ENCODE measurements at places on chromosomes 13 and 19.

DNA sequence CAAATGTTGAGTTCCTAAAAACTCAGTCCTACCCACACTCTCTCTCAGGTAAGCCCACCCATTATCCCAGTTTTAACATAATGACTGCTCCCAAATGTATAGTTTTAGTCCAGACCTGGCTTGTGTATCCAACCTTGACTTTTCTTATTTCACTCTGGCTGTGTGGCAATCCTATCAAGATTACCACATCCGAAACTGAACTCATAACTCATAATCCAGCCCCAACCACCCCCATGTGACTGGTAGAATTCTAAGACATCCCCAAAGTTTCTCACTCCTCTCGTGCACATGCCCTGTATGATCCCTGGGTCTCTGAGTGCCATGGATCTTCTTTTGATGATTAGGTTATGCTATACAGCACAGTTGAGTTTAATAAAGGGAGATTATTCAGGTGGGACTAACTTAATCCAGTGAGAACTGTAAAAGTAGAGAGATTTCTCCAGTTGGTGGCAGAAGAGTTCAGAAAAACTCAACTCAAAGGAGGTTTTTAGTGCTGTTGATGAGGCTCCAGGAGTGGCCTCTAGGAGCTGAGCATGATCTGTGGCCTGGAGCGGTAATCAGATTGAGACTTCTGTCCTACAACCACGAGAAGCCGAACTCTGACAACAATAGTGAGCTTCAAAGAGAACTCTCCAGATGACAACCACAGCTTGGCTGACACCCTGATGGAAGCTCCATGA, 413.4 kb downstream of the ZNF536 start:
- no peak for DNase-seq

DNA sequence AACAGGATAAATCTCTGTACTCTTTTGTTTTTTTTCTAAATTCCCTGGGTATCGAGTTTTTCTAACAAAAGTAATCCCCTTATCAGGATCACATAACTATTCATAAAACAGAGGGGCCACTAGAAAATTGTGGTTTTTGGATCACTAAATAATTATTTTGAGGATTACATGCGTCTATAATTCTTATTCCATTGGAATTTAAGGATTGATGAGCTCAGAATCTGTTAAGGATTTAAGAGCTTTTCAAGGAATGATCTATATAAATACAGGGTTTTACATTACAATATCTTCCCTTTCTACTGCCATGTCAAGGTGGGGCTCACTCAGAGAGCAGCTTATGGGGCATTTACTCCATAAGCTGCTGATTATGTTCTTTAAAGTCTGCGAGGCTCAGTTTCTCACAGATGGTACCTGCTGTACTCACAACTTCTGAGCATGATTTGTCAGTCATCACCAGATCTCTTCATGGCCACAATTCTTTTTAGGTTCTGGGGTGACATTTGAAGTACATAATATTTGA, 449.8 kb downstream of the PCDH17 start:
- no peak for DNase-seq

DNA sequence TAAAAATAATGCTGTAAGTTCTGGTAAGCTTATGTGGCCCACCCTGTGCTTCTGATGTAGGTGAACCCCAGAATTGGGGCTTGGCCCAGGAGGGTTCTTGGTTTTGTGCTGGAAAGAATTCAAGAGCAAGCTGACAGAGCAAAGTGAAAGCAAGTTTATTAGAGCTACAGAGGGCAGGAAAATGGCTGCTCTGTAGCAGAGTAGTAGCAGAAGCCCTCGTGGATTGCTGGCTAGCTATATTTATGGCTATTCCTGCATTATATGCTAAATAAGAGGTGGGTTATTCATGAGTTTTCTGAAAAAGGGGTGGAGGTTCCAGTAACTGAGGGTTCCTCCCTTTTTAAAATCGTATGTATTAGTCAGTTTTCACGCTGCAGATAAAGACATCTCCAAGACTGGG, 20.6 kb upstream of the ZNF599 start:
- DNase-seq, result no peak

GRCh38 chr13:30026093-30026492, 175.7 kb upstream of the UBL3 start:
- no peak for DNase-seq

DNA sequence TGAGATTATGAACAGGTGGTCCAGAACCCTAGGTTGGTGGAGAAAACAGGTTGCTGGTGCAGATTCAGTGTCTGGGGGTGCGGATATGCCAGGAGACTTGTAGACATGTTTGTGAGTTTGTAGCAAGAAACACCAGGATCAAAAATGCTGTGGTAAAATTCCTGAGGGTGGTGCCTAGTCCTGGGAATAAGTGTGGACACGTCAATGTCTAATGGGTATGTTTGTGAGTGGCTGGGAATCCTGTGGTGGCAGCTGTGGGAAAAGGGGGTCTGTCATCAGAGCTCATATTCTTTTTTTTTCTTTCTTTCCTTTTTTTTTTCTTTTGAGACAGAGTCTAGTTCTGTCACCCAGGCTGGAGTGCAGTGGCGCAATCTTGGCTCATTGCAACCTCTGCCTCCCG, 7.2 kb downstream of the ZNF708 start:
- DNase-seq, result no peak

GRCh38 chr13:50521006-50521830, 322.3 kb downstream of the DLEU7 start:
- no peak for DNase-seq

DNA sequence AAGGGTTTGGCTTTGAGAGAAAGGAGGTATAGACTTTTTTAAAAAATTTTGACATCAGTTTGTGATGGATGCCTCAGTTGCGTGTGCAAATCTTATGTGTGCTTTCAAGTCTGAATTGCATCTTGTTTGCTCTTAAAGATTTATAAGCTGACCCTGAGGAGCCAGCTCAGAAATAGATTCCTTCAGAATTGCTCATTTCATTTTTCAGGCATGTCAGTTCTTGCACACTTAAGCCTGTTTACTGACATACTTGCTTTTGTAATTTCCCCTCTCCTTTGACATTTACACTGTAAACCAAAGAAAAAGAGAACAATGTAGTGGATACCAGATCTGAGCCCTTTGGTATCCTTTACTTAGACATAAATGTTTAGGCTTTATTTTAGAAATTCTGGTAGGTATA, 87.6 kb downstream of the RNF17 start:
- no peak for DNase-seq

DNA sequence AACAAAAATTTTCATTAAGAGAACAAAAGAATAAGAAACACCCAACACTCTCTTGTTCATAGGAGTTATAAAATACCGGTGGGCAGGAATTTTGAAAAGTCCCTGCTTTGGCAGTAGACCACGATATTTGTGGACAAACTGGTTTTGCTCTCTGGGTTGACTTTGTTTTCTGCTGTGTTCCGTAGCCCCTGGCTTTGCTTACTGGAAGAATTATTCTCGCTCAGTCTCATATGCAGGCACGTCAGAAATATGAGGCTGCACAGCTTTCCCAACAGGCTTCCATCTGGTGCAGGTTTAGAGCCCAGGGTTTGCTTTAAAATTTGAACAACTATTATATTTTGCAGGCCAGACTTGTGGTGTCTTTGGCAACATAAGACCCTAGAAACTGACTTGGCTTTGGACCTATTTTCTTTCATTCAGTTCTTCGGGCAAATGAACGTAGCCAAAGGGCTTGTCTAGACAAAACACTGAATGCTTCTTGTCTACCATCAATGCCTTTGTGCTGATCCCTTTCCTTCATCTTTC, 2012.6 kb downstream of the PCDH9 start:
- no peak for DNase-seq

- peak; percentile 99 for DNase-seq
Measured at GRCh38 chr19:18152817-18153555, at the start of gene PIK3R2. Gene PIK3R2 (plus strand): TSS chr19:18153163. CDS start chr19:18155880, 2,717 bp downstream.

GRCh38 chr13:100988921-100989320, 314.3 kb upstream of the TMTC4 start:
- no peak for DNase-seq

DNA sequence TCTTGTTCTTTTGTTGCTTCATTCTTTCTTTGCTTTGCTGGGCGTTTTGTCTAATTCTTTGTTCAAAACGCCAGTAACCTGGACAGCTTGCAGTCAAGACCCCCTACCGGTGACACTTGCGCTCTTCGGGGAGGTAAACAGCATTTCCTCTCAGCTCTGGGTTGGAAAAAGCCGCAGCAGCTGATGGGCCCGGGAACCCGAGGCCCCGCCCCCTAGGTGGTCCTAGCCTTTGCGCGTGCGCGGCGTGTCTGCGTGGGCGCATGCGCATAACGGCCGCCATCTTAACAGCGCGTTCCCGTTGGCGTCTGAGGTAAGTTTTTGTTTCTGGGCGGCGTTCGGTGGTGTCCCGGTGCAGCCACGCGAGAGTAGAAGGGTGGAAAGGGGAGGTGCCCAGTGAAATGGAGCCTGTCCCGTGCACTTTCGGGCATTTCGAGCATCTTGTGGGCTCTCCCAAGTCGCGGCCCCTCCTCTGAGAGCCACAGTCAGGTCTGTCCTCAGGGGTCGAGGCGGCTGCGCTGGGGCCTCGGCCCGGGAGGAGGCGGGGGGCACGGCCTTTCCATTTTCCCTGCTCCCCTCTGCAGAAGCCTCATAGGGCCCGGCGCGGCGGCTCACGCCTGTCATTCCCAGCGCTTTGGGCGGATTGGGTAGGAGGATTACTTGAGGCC, at the start of gene ZNF559:
ZNF559 (plus strand) TSS at position 261 of the 665 bp plus-strand sequence. CDS start 14,371 bp downstream, outside the sequence.
- peak; percentile 99 for DNase-seq

GRCh38 chr13:98505217-98505616, 71.7 kb downstream of the STK24 start:
- DNase-seq, result no peak

GRCh38 chr19:18257503-18258470, 16.5 kb downstream of the IQCN start:
- DNase-seq, result no peak

GRCh38 chr19:5588441-5588840, 20.7 kb upstream of the TINCR start:
- DNase-seq, result no peak

GRCh38 chr13:109938255-109938936, 152.0 kb upstream of the IRS2 start:
- DNase-seq, result no peak

- DNase-seq, result no peak
Measured at GRCh38 chr19:3862826-3863500, 5.9 kb downstream of the ZFR2 start.

- DNase-seq, result peak; percentile 77
Measured at GRCh38 chr19:7515645-7516151, at the start of gene ZNF358. Gene ZNF358 (plus strand): TSS chr19:7516103. CDS start chr19:7519243, 3,140 bp downstream.

DNA sequence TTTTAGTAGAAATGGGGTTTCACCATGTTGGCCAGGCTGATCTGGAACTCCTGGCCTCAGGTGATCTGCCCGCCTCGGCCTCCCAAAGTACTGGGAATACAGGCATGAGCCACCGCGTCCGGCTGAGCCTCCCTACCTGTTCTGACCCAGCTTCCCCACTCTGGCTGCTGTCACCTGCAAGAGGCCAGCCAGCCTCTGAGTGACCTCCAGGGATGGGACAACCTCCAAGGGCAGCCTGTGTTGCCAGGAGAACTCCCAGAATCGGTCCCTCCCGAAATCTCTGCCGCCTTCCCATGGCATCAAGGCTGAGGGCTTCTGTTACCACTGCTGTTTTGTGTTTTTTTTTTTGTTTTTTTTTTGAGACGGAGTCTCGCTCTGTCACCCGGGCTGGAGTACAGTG, 11.3 kb downstream of the CERS4 start:
- DNase-seq, result no peak

DNA sequence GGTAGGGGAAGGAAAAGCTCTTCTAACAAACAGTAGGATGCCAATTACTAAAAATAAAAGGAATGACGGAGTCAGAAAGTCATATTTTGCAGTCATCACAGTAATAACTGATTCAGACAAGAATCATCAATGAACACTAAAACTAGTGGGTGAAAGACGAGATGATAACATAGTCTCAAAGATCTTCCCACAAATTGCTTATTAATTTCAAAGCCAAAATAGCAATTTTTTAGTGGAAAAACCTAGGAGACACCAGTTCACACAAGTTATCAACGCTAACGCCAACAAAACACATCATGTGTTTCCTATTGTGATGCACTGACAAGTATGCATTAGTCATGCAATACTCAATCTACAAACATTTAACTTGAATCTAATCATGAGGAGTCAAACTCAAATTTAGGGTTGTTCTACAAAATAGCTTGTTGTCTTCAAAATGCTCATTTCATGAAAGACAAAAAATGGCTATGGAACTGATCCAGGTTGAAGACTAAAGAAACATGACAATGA, 18.6 kb downstream of the ZNF233 start:
- no peak for DNase-seq

- DNase-seq, result no peak
Measured at GRCh38 chr13:42151781-42152180, 103.3 kb downstream of the DGKH start.

GRCh38 chr19:38213469-38213868, 10.6 kb downstream of the DPF1 start:
- DNase-seq, result no peak

GRCh38 chr19:46056536-46056935, 15.7 kb upstream of the IGFL4 start:
- no peak for DNase-seq

DNA sequence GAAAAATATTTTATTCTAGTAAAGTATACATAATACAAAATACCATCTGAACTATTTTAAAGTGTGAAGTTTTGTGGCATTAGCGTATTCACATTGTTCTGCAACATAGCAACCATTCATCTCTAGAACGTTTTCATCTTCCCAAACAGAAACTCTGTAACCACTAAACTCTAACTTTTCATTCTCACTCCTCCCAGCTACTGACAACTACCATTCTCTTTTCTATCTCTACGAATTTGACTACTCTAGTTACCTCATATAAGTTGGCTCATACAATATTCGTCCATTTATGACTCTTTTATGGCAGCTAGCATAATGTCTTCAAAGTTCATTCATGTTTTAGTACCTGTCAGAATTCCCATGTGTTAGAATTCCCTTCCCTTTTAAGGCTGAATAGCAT, 150.5 kb upstream of the MIR17HG start:
- DNase-seq, result no peak

All from activated CD8-positive, alpha-beta memory T cell treated with anti-CD3 and anti-CD28 coated beads, Interleukin-2, amount 50 U/mL, for 48 hours (primary cell).